Testis (tissue), 5 donors: ENCODE measurements at places on chromosomes 16 and 17. TPM values are rescaled to one million over a fixed set of nuclear protein-coding genes. Genes with fewer than 3 reads are reported as not detected.
A peak's percentile ranks its signal among the peaks of the same experiment; 100 is the strongest.

The RPA1 gene
- 36.4 TPM for total RNA-seq

- peak; percentile 9 for DNase-seq
Measured at GRCh38 chr17:79006046-79006445, 3.5 kb downstream of the CANT1 start.

The TP53TG3F gene
- 2.0 TPM for total RNA-seq

The KIF2B gene
- total RNA-seq: 92.8 TPM

DNA sequence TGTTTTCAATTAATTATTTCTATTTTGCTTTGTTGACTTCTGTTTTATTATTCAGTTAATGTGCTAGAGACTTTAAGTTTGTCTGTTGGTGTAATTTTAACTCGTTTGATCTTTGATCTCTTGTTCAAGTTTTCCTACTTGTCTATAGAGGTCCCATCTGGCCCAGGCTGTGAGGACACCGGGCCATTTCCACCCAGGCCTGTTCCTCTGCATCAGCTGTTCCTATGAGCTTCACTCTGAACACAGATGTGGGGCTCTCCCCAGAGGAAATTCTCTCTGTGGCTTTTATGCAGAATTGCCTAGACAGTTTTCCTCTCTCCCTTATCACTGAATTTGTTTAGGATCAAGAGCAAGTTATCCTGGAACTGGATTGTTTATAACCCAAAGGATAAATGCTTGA is 44.7 kb downstream of the MYO18A start:
- DNase-seq: no peak

DNA sequence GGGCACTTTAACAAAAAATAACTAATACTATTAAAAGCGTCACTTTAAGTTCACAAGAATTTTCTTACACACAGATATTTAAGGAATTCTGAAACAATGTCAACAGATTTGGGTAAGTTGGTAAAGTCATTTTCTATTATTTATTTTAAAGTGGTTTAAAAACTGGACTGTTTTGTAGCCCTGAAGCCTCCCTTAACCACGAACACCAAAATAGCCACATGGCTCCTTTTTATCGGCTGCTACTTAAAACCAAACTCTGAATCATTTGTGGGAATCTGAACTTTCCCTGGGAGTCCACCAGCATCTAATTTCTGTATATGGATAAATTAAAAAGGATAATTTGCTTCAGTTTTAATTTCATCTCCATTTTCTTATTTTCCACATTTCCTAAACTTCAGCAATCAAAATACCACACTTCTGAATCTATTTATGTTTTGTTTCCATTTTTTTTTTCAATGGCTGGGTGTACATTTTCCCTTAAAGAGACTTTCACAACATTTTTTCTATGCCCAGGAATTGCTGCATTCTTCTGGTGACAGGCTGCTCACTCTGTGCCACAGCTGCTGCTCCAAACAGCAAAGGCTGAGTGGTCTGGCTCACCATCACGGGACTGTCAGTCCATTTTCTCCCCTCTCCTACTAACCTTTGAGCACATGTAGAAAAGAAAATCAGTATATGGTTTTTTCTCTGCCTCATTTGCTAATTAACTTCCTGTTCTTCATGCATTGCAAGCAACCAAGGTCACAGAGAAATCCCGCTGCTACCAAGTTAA is 255.5 kb upstream of the KCNJ16 start:
- no peak for DNase-seq

The GCGR gene
- total RNA-seq: 1.3 TPM

- DNase-seq: no peak
Measured at GRCh38 chr17:15777297-15777696, 45.2 kb downstream of the TBC1D26 start.

The RABEP1 gene
- 47.4 TPM for total RNA-seq

The MMP28 gene
- total RNA-seq: 179 TPM

The PRAC1 gene
- total RNA-seq: not detected

GRCh38 chr16:78372277-78372676 is 272.8 kb downstream of the WWOX start:
- no peak for DNase-seq

The NGFR gene
- total RNA-seq: 11.3 TPM

The SPN gene
- total RNA-seq: 0.74 TPM

- no peak for DNase-seq
Measured at GRCh38 chr17:51228161-51228560, 31.7 kb downstream of the MBTD1 start.

DNA sequence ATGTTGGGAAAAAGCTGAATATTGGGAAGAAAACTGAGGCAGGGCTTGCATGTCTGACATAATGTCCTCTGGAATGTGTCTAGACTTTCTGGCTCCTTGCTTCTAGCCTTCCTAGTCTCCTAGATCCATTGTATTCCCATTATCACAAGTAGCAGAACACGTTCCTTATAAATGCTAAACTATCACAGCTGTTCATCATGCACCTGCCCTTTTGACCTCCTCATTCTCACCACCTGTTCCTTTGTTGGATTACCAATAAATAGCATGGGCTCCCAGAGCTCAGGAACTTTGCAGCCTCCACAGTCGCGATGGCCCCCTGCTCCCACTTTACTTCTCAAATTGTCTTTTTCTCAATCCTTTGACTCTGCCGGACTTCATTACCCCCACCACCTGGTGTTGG is 49.7 kb downstream of the ACSM1 start:
- DNase-seq: no peak

DNA sequence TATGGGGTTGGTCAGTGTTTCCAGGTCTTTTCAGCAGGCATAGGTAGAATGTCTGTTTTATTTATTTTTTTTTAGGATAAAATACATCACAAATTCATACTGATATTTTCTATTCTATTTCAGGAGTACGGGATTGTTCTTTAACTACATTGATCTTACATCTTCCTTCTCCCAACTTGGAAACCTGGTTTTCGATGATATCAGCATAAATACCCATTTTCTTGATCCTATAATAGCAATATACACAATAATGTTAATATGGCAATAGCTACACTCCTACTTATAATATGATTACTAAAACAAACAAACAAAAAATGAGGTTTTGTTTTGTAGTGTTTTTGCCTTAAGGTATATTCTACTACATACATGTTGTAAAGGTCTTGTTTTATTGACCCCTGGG is 962.4 kb upstream of the GOT2 start:
- no peak for DNase-seq

DNA sequence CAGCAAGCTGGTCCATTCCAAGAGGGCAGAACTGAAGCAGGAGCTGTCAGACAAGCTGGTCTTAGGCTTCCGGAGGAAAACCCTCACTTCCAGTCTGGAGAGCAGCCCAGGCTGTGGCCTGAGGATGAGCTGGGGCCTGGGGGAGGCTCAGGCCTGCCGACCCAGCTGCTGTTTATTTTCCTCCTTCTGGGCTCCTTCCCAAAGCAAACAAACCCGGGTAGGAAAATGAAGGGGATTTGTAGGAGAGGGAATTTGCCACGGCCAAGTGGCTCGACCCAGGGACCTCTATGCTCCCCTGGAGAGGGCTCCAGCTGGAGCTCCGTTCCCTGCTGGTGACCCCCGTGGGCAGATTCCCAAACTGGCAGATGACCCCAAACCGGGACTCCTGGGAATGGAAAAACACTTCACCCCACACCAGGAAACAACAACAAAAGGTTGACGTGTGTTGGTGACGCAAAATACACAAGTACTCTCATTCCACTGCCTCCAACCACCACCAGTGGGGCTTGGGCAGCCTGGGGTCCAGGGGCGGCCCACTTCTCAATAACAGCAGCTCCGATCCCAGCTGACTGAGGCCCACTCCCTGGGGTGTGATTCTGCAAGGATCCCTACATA is 8.8 kb downstream of the JUP start:
- peak; percentile 60 for DNase-seq

DNA sequence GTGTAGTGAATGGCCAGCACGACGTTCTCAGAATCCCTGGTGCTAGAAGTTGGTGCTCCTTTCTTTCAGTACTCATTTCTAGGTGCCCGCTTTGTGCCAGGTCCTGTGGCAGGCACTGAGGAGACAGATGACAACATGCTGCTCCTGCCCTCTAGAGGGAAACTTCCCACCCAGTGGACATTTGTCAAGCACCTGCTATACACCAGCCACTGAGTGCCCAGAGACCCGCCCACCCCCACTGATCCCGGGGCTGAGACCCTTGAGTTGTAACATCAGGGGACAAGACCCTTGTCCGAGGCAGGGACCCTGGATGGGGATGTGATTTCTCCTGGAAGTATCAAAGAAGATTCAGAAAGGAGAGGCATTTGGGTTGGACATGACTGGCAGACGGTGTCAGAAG is 25.1 kb downstream of the UNC13D start:
- no peak for DNase-seq

DNA sequence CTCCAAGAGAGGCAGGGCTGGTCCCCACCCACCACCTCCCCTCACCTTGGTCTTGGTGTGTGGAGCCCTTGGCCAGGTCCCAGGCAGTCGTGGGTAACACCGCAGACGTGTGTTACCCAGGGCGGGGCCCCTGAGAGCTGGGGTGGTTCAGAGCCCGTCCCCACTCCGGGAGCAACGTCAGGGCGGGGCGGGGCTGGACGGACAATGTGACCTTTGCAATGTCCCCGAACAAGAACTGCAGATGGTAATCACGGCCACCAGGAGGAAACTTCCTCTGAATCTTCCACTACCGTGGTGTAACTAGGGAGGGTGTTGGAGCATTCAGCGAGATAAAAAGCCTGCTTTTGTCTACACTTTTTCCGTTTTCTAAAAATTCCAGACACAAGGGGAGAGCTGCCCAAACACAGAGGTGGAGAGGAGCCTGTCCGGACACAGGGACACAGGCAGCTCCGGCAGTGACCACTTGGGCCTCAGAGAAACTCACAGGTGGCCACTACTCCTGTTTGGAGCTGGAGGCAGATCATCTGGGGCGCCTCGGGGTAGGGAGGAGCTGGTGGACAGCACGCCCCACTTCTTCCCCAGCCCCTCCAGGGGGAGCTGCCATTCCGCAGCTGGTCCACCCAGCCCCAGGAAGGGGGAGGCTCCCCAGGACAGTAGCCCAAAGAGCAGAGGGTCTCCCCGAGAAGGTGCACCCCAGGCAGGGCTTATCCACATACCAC is 14.2 kb upstream of the SLC38A10 start:
- peak; percentile 60 for DNase-seq

- no peak for DNase-seq
Measured at GRCh38 chr17:66386498-66387351, 84.3 kb downstream of the PRKCA start.

DNA sequence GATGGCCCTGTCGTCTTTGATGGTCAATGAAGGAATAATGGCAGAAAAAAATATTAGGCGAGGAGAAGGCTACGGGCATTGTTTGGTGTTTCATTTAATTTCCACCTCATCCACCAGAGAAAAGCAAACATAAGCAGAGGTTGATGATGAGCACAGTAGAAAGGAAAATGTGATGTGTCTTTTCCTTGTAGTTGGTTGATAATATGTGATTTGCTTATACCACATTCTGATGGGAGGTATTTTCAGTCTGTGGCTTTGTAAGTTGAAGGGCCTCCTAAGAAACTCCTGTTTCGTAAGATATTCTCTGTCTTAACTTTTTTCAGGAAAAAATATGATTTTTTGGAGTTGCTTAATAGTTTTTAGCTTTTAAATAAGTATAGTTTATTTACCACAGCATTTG is 215.7 kb downstream of the PRKCA start:
- no peak for DNase-seq

DNA sequence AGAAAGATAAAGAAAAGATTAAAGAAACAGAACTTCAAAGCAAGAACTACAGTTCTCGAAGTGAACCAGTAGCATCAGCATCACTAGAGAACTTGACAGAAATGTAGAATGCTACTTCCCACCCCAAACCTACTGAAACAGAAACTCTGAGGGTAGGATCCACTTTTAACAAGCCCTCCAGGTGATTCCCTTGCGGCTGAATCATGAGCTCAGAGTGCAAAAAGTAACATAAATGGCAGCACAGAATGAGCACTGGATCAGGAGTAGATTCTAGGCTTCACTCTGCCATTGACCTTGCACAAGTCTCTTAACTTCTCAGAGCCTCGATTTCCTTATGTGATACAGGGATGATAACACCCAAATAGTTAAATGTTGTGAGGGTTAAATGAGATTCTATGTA is 5.8 kb downstream of the TOM1L2 start:
- DNase-seq: no peak

DNA sequence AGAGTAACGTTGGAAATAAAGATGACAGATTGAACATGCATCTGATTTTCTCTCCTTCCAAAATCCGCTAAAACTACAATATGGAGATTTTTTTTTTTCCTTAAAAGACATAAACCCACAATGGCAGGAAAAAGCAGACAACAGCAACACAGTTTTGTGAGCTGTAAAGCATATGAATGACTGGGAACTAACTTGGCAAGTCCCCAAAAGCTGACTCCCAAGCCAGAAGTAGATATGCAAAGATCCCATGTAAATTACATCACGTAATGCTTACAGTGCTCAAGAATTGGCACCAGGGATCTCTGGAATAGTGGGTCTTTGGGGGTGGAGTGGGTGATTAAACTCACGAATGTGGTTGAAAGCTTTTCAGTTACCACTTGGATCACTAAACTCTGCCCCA is 106.6 kb downstream of the ELAC2 start:
- DNase-seq: no peak

DNA sequence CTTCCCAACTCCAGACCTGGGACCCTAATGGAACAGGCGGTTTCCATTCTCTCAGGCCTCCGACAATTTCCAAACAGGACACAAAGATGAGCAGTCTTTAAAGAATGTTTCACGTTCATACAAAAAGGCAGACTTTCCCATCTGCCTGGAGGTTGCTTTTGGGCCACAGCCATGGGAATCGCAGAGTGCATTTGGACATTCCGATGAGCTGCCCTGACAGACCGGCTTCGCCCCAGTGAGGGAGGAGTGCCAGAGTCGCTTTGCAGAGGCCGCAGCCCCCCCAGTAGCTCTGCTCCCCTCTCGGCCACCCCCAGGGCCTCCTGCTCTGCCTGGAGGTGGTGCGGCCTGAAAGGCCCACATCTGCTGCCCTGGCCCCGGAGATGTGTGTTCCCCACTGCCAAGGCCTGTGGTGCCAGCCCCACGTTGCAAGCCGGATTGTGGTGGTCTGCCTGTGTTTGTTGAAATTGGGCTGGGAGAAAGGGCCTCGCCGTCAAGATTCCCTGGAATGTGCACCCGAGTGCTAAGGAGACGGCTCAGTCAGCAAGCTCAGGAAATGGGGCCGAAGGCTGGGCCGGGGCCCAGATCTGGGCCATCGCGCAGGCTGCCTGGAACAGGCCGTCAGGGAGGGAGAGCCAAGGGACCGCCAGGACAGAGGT is 89.8 kb downstream of the C16orf95 start:
- peak; percentile 41 for DNase-seq

- DNase-seq: no peak
Measured at GRCh38 chr17:80996422-80997305, 5.0 kb downstream of the CHMP6 start.

DNA sequence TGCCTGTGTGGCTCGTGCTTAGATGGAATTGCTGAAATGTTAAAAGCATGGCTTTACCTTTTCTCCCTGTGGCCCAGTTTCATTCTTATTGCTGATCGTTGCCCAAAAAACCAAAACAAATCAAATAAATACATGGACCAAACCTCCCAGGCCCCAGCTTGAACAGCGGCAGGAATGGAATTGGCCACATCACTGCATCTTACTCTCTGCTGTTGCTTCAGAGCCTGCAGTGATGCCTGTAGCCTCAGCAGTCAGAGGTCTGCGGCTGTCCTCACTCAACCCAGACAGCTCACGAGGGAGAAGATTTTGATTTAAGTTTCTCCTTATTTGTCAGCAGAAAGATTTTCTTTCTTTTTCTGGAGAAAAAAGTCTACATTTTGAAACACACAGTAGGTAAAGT is 91.5 kb downstream of the NPIPB11 start:
- DNase-seq: no peak

The FBXO39 gene
- 46.9 TPM for total RNA-seq

- DNase-seq: no peak
Measured at GRCh38 chr17:42038221-42038973, 12.0 kb downstream of the C17orf113 start.

The FBXL16 gene
- 15.8 TPM for total RNA-seq

The CRISPLD2 gene
- 47.7 TPM for total RNA-seq
